GM12891 (cell line): ENCODE measurements at places on chromosomes 3 and 15.

GRCh38 chr15:77012868-77013267 is 17.9 kb downstream of the PSTPIP1 start:
- DNase-seq = no peak

DNA sequence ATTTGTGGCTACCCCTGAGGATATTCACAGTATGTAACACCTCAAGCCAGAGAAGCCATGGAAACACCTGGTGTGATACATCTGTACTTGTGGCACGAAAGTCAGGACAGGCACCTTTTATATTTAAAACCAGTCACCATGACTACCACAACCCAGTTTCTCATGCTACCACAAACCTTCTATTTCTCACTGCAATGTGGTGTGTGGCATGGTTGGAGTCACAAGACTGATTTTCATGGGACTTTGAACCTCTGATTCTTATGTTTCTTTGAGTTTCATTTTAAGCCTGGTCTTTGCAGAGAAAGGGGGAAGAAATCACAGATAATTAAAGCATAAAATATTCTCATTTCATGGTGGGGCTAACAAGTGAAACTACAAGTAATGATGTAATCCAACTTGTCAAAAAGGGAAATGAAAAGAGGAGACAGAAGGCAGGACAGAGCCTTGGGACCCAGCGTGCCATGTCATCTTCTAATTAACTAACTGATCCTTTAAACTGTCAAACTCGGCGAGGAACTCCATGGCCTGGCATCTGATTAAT is 175.9 kb downstream of the PDZRN3 start:
- DNase-seq = peak; percentile 30

- no peak for DNase-seq
These were observed 86.7 kb upstream of the LIMD1 start for GRCh38 chr3:45507820-45508317.

- DNase-seq = no peak
These were observed 171.8 kb upstream of the WNT5A start for GRCh38 chr3:55658690-55659562.

GRCh38 chr3:59641169-59641899 is 591.5 kb upstream of the CFAP20DC start:
- no peak for DNase-seq

GRCh38 chr3:59302442-59302841 is 252.6 kb upstream of the CFAP20DC start:
- DNase-seq = no peak

DNA sequence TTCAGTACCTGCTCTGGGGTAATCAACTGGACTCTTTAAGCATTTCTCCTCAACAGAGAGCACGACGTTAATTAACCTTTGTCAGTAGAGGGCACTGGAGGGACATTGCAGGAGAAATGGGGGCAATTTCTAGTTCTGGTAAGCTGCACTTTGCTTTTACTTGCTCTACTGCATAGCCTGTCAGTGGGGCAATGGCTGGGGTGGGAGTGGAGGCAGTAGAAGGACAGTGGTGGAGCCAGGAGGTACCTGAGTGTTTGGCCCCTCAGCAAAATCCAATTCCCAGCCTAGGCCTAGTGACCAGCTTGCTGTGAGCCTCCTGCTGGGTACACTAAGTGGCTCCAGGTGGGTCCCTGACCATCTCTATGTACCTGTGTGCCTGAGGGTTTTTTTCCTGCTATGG is 18.3 kb upstream of the MED12L start:
- no peak for DNase-seq

GRCh38 chr3:60301142-60301541 is 950.1 kb downstream of the FHIT start:
- DNase-seq = no peak

- DNase-seq = no peak
These were observed 133.4 kb downstream of the CHST2 start for GRCh38 chr3:143252931-143253330.

DNA sequence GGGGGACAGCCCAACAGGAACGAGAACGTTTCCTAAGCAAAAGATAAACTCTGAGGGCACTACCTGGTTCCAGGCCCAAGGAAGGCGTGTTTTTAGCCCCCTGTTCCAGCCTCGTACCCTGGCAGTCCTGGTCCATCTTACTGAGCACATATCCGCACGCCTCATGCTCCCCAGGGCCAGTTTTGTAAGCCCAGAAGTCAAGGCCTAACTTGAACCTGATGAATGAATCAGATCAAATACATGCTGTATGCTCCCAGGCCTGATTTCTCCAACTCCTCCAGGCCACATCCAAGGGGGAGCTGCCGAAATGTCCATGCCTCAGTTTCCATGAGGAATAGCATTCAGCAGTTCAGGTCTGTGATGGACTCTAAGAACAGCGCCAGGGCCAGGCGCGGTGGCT is 14.3 kb upstream of the DOCK3 start:
- no peak for DNase-seq

DNA sequence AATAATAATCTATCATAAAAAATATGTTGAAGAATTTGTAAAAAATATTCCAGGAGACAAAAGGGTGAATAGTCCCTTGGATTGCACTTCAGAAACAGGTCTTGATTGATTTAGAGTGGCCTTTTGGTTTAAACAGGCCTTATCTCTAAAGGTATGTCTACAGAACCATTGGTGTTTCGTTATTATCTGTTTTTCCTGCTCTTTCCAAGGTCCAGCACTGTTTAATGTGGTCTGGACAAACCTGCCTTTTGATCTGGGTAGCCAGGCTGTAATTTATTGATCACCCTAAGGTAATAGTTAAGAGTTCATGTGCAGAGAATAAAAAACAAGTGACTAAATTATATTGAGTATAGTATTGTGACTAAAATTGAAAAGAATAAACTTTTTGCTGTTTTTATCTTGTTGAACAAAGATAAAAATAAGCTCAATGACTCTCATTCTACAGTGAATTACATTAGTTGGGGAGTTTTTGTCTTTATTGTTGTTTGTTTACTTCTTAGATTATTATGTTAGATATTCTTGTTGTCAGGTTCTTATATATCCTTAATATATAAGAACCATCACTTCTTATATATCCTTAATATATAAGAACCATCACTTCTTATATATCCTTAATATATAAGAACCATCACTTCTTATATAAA is 25.1 kb downstream of the SLC2A2 start:
- DNase-seq = no peak

- no peak for DNase-seq
These were observed 92.0 kb downstream of the FOXB1 start for GRCh38 chr15:60096157-60096556.

DNA sequence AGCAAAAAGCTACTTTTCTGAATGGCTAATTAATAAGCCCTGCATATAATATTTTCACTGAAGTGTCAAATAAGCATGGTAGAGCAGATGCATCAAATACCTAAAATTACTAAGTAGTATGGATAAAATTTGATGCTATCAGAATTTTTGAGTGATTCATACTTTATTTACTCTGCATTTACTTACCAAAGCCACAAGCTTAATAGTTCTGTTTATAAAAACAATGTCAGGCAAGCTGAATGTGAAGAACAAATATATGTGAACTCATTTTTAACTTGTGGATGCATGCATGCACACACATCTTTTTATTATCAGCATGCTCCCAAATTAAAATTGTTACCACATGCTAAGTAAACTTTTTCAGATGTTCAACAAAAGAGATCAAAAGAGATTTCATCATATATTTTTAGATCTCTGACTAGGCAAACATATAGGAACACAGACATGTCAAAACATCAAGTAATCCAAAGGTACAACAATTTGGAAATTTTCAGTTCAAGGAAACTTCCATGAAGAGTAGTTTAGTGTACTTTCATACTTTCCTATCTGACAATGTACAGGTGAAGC is 969.4 kb downstream of the ROBO1 start:
- no peak for DNase-seq

- DNase-seq = no peak
These were observed 117.4 kb upstream of the ZBED2 start for GRCh38 chr3:111712294-111713167.

DNA sequence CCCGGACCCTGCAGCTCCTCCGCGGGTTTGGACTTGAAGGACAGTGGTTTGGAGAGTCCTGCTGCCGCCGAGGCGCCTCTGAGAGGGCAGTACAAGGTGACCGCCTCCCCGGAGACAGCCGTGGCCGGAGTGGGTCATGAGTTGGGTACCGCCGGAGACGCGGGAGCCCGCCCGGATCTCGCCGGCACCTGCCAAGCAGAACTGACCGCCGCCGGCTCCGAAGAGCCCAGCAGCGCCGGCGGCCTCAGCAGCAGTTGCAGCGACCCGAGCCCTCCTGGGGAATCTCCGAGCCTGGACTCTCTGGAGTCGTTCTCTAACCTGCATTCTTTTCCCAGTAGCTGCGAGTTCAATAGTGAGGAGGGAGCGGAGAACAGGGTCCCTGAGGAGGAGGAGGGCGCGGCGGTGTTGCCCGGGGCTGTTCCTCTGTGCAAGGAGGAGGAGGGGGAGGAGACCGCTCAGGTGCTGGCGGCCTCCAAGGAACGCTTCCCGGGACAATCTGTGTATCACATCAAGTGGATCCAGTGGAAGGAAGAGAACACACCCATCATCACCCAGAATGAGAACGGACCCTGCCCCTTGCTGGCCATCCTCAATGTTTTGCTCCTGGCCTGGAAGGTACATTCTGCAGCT is 634 bp downstream of the MINDY2 start:
- DNase-seq = peak; percentile 18

- DNase-seq = no peak
These were observed 38.8 kb upstream of the TIMP4 start for GRCh38 chr3:12197475-12197874.

DNA sequence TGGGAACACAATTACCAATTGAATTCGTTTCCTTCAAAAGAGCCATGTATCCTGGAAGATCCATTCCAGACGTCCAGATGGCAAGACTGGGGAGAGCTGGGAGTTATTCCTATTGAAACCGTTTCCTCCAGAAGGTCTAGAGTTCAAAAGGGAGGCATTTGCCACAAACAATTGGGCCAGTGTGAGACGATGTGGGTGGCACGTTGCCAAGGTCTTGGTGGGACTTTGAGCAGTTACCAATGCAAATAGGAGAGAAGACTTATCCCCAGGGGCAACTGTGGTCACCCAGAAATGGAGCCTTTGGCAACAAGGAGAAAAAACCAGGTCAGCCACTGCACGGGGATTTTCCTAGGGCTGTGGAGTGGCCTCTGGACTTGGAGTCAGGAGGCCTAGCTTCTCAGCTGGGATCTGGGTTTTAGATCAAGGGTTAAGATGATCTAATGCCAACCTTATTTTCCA is 29.6 kb upstream of the TLE3 start:
- DNase-seq = no peak

DNA sequence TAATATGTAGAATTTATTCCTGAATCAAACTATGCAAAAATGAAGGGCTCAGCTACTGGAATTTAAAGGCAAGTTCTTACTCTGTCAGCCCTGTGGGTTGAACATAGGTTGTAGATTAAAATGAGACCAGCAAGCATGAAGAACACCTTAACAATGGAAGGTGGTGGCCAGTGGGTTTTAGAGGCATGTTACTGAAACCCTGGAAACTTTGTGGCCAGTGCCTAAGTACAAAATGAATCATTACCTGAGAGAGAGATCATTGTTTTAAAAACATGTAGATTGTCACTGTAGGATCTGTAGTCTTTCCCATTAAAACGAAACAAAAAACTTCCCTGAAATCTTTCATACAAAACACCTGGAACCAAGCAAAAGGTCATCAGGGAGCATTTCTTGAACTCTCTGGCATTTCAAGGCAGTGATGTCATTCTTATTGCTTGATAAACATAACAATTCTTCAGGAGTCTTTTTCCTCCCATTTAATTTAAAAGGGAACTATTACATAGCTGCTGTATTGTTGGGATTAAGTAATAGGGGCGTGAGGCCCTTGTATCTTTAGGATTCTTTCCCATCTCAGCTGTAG is 51.8 kb downstream of the TMEM108 start:
- DNase-seq = no peak

DNA sequence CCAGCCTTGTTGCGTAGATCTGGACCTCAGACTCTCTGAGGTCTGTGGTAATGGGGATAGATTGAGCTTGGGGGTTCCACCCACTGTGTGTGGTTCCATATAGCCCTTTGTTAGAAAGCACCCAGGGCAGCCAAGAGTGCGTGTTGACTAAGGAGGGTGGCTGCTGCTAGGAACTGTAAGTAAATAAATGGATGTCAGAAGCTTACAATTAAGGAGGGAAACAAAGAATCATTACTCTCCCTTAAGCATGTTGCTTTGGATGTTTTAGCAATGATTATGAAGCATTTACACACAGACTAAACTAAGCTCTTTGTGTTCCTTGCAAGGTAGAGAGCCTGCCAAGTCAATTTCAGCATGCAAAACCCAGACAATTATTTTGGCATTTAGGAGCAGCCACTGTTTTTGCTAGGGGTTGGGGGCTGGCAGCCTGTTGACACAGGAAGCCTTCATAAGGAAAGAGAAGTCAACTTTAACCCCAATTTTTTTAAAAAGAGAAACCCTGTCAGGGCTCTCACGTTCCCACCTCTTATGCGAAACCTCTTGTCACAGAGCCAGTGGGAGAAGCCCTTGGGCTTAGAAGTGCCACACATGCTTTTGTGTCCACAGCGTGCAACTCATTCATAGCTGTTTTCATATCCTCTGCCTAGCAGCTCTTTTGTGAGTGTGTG is 127.8 kb downstream of the CMSS1 start:
- DNase-seq = no peak

DNA sequence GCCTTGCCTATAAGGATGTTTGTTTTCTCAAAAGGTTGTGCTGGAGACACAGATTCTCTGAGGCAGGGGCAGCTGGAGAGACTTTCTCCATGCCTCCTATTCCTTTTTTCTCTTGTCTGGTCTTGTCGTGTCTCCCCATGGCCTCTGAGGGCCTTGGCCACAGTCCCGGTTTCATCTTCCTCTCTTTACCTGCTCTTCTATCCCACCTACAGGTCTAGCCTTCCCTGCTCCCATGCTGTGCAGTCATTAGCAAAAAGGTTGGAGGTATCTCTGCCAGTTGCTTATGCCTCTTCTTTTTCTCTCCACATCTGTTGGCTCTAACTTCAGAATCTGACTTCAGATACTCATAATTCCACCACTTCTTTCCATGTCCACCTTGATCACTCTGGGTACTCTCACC is 191.1 kb downstream of the IL20RB start:
- no peak for DNase-seq

GRCh38 chr3:67296039-67296892 is 298.2 kb downstream of the KBTBD8 start:
- DNase-seq = no peak

GRCh38 chr15:34821831-34822230 is 26.5 kb upstream of the ACTC1 start:
- DNase-seq = no peak

GRCh38 chr3:127158614-127159229 is 34.2 kb upstream of the PRR23E start:
- DNase-seq = no peak

DNA sequence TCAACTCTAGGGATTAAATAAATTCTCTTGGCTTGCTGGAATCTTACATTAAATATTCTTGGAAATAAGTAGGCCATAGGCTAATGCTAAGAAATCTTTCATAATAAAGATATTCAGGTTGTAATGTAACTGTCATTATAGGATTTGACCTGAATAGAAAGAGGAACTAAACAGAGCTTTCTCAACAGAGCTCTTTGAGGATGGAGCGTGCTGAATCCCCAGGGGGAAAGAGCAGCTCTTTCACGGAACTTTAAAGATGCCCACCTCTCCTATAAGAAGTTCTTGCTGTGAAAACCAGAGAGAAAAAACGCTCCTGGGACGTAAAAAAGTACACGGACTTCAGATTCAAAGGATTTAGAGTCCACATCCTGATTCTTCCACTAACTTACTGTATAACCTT is 77.9 kb downstream of the NTRK3 start:
- DNase-seq = no peak
